ENCODE measurements at places on chromosomes 1 and 21. TPM values are rescaled to one million over a fixed set of nuclear protein-coding genes. Genes with fewer than 3 reads are reported as not detected.
A peak's percentile ranks its signal among the peaks of the same experiment; 100 is the strongest.

DNA sequence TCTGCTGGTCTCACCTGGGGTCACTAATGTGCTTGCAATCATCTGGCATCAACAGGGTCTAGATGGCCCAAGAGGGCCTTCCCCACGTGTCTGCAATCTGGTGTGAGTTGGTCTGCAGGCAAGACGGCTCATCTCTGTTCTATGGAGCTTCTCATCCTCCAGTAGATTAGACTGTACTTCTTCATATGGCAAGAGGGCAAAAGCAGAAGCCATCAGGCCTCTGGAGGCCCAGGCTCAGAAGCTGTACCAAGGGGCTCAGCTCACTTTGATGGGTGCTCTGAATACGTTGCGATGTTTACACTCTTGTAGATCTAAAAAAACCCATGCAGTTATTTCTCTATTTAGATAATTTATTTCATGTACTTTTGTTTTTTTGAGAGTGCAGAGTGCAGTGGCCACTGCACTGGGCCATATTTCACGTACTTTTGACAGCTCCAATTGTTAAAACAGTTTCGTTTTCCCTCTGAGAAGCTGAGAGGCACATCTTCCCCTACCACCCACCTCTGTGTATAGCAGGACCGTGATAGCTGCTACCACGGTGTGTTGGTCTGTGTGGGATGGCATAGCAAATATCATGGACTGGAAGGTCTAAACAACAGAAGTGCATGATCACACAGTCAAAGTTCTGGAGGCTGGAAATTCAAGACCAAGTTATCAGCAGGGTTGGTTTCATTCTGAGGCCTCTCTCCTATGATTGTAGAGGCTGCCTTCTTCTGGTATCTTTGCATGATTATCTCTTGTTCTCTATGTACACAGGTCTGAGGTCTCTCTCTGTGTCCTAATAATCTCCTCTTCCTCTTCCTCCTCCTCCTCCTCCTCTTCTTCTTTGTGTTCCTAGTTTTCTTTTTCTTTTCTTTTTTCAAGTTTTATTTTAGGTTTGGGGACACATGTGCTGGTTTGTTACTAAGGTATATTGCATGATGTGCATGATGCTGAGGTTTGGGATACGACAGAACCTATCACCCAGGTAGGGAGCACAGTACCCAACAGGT, 17.0 kb downstream of the CITED4 start:
- DNase-seq = peak; percentile 21
- peaks cover 42% of the 10 kb centered on the region for H3K4me1 ChIP-seq
- peak overlapping the region; percentile 84 for H3K27ac ChIP-seq
- no peaks in the 10 kb centered on the region for H3K27me3 ChIP-seq
- no peaks in the 10 kb centered on the region for H3K36me3 ChIP-seq

- H3K36me3 ChIP-seq = peaks cover 86% of the 10 kb centered on the region
- H3K27ac ChIP-seq = no peak overlapping the region
- H3K27me3 ChIP-seq = no peaks in the 10 kb centered on the region
- no peak overlapping the region for H3K4me3 ChIP-seq
These were observed 79.4 kb downstream of the PCSK9 start for GRCh38 chr1:55118651-55119329.

DNA sequence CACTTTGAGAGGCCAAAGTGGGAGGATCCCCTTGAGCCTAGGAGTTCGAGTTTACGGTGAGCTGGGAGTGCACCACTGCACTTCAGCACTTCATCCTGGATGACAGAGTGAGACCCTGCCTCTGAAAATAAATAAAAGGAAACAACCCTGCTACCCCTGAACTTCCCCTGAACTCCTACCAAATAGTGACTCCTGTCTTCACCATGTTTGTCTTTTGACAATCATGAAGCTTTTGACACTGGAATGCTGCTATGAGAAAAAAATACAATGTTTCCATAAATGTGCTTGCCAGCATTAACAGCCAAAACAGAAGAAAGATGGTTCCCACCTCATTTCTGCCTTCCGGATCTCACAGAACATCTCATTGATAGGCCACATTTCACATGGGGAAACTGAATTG, 10.4 kb downstream of the ZBTB8A start:
- H3K4me3 ChIP-seq = no peak overlapping the region
- peaks cover 9% of the 10 kb centered on the region for H3K27me3 ChIP-seq
- H3K4me1 ChIP-seq = no peaks in the 10 kb centered on the region
- no peak overlapping the region for H3K27ac ChIP-seq
- H3K36me3 ChIP-seq = no peaks in the 10 kb centered on the region

Gene LCE6A
- not detected for total RNA-seq

Gene CYP2J2
- 2.9 TPM for total RNA-seq

Gene TNFRSF14
- 182 TPM for total RNA-seq

GRCh38 chr21:16302851-16303282, 573.1 kb downstream of the USP25 start:
- H3K4me1 ChIP-seq = no peaks in the 10 kb centered on the region
- H3K4me3 ChIP-seq = no peak overlapping the region
- no peak for DNase-seq

DNA sequence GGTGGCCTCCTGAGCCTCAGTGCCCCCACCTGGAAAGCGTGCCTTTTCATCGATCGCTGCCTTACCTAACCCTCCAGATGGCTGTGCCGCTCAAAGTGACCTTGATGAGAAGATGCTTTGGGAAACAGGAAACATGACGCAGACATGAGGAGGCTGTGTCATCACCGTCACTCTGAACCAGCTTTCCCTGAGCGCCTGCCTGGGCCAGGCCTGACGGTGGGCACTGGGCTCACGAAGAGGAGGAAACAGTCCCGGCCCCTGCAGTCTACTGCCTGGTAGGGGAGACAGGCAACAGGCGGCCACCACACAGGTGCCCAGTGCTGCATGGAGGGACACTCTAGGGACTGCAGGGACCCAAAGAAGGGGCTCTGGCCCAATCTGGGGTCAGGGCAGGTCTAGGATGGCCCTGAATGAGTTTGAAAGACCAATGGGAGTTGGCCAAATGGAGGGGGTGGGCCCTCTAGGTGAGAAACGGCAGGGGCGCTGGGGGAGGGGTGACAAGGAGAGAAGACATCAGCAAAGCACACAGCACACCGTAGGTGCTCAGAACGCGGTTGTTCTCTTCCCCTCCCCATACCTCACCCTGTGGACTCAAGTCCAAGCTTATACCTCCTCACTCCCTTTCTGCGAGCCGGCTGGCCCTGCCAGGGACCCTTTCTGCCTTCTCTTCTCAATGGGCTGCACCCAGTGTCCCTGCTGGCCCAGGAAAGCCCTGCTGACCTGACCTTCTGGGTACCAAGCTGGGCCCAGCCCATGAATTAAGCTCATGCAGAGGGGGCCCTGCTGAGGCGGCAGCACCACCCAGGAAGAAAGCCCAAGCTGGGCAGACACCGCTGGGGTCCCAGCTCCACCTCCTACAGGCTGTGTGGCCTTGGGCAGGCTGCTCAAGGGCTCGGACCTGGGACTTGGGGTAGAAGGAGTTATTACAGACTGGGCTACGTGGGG, 44.9 kb downstream of the GLIS1 start:
- no peak for DNase-seq
- H3K4me3 ChIP-seq = no peak overlapping the region
- peaks cover 7% of the 10 kb centered on the region for H3K27me3 ChIP-seq
- H3K27ac ChIP-seq = no peak overlapping the region

DNA sequence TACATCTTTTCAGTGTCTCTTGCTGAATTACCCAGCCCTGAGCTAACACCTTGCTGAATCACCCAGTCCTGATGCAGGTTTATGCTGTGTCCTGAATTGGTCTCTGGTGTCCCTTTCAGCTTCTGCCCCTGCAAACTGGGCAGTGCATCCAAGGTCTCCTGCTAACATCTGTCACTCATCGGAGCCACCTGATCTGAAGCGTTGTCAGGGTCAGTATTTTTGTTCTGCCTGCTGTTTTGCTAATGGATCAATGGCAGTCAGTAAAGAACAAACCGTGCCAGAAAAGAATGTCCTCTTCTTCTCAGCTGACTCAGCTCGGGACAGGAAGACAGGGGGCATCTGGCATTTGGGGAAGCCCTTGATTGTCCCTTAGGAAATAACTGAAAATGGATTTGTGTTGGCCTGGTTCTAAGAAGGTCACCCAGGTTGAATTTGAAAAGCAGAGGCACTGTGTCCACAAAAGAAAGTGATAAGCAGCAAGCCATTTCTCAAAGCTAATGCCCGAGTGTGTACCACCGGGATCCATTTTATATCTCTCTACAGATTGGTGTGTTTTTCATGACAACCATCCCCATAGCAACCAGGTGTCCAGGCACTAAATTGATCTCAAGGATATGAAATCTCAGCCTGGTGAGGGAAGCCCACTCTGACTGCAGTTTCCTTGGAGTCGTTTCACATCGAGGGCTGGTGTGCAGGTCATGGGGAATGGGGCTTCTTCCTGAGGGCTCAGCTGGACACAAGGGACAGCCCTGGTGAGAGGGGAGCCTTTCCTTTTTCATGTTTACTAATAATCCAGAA, 109.7 kb upstream of the IRF2BP2 start:
- no peaks in the 10 kb centered on the region for H3K36me3 ChIP-seq
- H3K27ac ChIP-seq = no peak overlapping the region
- peaks cover 40% of the 10 kb centered on the region for H3K4me1 ChIP-seq
- DNase-seq = no peak
- no peak overlapping the region for H3K4me3 ChIP-seq
- no peaks in the 10 kb centered on the region for H3K27me3 ChIP-seq

DNA sequence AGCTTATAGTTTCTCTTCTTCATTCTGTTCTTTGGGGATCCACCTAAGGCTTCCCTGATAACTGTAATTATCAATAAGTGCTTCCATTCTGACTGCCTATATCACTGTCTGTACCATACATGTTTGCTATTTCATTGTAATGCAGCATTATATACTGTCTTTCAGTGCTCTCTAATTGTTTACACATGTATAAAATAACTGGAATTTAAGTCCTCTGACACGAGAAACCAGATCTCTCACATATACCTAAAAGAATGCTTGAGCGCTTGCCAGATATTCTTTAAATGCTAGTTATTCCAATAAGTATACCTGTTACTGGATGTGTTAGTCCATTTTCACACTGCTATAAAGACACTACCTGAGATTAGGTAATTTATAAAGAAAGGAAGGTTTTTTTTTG, 34.7 kb downstream of the CELF3 start:
- H3K4me3 ChIP-seq = no peak overlapping the region
- peaks cover 5% of the 10 kb centered on the region for H3K36me3 ChIP-seq
- no peaks in the 10 kb centered on the region for H3K27me3 ChIP-seq
- no peak for DNase-seq
- H3K27ac ChIP-seq = no peak overlapping the region

GRCh38 chr1:62437273-62437940, 558 bp downstream of the USP1 start:
- H3K36me3 ChIP-seq = peaks cover 43% of the 10 kb centered on the region
- H3K4me3 ChIP-seq = peak overlapping the region; percentile 91
- peaks cover 42% of the 10 kb centered on the region for H3K4me1 ChIP-seq
- H3K27me3 ChIP-seq = peaks cover 3% of the 10 kb centered on the region

DNA sequence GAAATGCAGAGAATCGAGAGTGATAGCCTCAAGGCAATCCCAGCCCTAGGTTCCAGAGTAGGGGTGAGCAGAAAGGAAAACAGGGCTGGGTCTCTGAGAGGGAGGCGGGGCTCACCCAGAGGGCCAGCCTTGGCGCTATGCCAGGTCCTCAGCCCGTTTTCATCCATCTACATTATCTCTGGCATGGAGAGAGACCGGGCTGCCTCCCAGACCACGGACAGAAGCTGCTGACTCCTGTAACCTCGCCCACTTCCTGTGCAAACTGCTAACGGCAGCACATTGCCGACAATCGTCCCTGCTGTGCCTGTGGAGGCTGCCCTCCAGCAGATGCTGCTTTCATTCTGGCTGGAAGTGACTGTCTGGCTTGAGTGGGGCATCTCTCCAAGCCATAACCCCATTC, 569.1 kb downstream of the NPHP4 start:
- peaks cover 22% of the 10 kb centered on the region for H3K4me1 ChIP-seq
- no peak overlapping the region for H3K4me3 ChIP-seq
- H3K27ac ChIP-seq = peak overlapping the region; percentile 50
- peak; percentile 50 for DNase-seq
- H3K27me3 ChIP-seq = peaks cover 34% of the 10 kb centered on the region

- H3K4me1 ChIP-seq = peaks cover 8% of the 10 kb centered on the region
- DNase-seq = no peak
- peaks cover 76% of the 10 kb centered on the region for H3K27me3 ChIP-seq
- peaks cover 5% of the 10 kb centered on the region for H3K36me3 ChIP-seq
These were observed 968 bp downstream of the CSMD2 start for GRCh38 chr1:34163792-34164731.

DNA sequence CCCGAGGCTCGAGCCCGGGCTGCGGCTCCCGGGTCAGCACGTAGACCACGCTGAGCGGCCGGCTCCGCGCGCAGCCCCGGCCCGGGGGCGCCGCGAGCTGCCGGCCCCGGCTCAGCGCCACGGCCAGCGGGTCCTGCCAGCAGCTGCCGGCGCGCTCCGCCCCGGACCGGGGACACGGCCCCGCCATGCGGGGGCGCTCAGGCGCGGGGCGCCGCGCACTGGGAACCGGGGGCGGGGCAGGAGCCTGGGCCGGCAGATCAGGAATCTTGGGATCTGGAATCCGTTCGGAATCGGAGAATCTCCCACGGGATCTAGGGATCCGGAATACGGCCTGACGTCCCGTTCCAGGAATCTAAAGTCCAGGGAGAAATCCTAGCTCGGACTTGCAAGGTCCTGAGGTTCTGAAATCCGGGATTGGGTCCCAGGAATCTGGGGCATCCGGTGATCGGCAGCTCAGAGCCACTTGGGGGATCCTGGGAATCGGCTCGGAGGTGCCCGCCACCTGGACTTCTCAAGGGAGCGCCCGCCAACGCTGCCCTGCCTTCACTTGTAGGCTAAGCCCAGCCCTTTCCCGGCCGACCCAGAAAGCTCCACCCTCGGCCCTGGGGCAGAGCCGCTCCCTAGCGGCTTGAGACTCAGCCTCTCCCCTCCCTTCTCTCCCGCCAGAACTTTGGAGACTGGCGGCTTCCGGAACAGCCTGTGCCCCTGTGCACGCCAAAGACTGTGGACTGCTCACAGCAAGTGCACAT, at the start of gene MAP3K6:
Gene MAP3K6, minus strand, starts transcription at position 551 of the 749 bp plus-strand sequence. Its CDS starts 364 bp downstream, at position 187.
- H3K27ac ChIP-seq = peak within 1 kb of the TSS; percentile 82
- H3K36me3 ChIP-seq = no peaks in the 10 kb centered on the region
- DNase-seq = peak; percentile 36
- H3K4me1 ChIP-seq = peaks cover 44% of the 10 kb centered on the region
- H3K27me3 ChIP-seq = no peaks in the 10 kb centered on the region

Gene OR2AK2
- not detected for total RNA-seq

Gene LRRC71
- not detected for total RNA-seq

DNA sequence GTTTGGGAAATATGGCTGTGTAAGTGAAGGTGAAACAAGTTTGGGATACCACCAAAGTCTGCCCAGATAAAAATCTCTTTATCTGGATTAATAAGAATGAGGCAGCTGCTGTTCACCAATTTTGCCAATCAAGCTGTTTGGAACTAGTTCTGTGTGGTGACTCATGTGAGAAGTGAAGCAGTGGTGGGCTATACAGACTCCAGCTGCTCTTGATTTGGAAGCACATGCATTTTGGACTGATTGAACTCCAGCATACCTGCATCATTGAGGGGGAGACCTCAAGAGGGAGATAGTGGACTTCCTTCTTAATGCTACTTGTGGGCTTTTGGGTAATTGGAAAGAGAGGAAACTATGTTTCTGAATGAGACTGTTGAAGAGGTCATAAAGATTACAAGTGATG, 99.2 kb upstream of the B3GALT2 start:
- H3K27ac ChIP-seq = no peak overlapping the region
- peaks cover 8% of the 10 kb centered on the region for H3K36me3 ChIP-seq
- peaks cover 18% of the 10 kb centered on the region for H3K4me1 ChIP-seq
- H3K4me3 ChIP-seq = no peak overlapping the region
